Stimulated activated CD4-positive, alpha-beta T cell treated with anti-CD3 and anti-CD28 coated beads, TNF-alpha, amount 100 ng/mL, for 1 hour (primary cell): ENCODE measurements at places on chromosomes 7 and 10.

GRCh38 chr10:126669168-126669567 lies 1.3 kb downstream of the C10orf90 start:
- DNase-seq = no peak

GRCh38 chr10:122286867-122287266 lies 15.8 kb downstream of the BTBD16 start:
- no peak for DNase-seq

GRCh38 chr7:95609277-95609971 lies 13.1 kb upstream of the PDK4 start:
- no peak for DNase-seq

- DNase-seq = no peak
Observed at GRCh38 chr10:129713659-129714265, 246.7 kb downstream of the MGMT start.

- DNase-seq = no peak
Observed at GRCh38 chr7:156819733-156820295, 73.2 kb downstream of the LMBR1 start.

DNA sequence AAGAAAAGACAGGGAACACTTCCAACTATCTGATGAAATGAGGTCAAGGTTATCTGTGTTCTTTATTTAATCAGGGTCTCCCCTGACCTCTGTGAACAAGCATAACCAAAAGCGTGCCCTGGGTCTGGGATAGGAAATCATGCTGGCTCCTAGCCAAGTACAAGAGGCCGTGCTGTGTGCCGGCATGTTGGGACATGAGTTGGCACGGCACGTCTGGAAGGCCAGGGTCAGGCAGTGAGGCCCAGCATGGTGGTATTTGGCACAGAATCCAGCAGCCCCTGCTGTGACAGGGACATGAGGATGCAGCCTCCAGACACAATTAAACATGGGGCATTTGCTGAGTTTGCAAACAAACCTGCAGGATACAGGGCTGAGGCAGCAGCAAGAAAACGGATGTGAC lies 320.4 kb downstream of the PLXNA4 start:
- DNase-seq = no peak

DNA sequence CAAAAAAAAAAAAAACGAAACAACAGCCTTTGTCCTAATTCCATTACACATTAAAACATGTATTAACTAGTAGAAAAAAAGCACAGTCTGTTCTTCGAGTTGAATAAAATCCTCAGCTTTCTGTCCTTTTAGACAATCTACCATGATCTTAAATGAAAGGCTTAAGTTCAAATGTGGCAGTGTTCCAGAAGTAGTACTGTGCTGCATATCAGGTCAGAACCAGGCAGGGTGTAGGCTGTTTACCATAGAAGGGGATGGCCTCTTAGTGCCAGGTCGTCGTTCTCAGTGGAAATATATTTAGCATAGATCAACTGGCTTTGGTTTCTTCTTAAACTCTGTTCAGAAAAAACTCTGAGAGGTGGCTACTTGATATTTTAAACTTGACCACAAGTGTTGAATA lies 612.0 kb downstream of the CNTNAP2 start:
- DNase-seq = no peak

- no peak for DNase-seq
Observed at GRCh38 chr10:3806603-3807002, 21.6 kb upstream of the KLF6 start.

GRCh38 chr7:25537662-25538375 lies 309.5 kb upstream of the NPVF start:
- DNase-seq = no peak

GRCh38 chr10:70343312-70343711 lies 39.1 kb downstream of the LRRC20 start:
- DNase-seq = no peak

GRCh38 chr7:64959072-64959747 lies 31.6 kb downstream of the ZNF117 start:
- DNase-seq = no peak

- no peak for DNase-seq
Observed at GRCh38 chr7:266851-267840, 22.8 kb upstream of the FOXL3 start.

- DNase-seq = no peak
Observed at GRCh38 chr7:138154661-138155060, 78.4 kb downstream of the AKR1D1 start.

- DNase-seq = no peak
Observed at GRCh38 chr10:132310701-132311337, 3.1 kb upstream of the STK32C start.

- DNase-seq = no peak
Observed at GRCh38 chr10:8449909-8450308, 395.4 kb downstream of the GATA3 start.

DNA sequence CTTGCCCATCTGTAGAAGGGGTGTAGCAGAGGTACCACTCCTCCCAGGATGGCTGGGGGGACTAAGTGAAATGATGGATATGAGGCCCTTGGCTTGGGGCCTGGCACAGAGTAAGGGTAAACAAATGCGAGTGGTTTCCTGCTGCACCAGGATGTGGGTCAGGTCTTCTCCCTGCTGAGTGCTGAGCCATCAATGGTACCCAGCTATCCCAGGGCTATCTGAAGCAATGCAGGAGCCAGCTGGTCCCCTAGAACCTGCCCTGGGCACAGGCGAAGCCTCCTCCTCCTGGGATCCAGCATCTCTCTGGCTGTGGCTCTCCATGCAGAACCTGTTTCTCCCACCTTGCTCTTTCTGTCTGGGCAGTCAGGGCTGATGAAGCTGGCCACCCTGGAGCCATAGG lies 20.9 kb upstream of the GOLGA7B start:
- no peak for DNase-seq

DNA sequence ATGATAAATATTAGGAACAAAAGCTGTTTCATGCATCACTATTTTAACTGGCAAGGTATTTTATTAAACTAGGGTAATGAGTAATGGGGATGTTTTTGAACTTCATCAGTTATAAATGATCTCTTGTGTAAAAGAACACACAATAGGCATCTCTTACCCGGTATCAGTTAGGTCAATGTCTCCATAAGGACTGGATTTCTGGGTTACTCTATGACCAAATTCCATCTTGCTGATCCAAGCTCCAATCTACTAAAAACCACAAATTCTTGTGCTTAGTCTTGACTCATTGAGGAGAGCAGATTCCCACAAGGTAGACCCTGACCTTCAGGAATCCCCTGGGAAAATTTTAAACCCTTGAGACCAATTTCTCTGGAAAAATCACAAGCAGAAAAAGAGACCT lies 1167.7 kb downstream of the XPNPEP1 start:
- no peak for DNase-seq

DNA sequence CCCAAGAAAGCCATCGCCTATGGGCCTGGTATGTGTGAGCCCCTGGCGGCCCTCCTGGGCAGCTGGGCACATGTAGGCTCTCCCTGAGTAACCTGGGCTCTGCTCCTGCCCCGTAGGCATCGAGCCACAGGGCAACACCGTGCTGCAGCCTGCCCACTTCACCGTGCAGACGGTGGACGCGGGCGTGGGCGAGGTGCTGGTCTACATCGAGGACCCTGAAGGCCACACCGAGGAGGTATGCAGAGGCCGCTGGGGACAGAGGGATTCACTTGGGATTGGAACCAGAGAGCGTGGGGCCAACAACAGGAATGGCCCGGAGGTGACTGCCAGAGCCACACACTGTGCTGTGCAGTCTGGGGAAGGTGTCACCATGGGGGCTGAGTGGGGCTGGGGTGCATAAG lies 7.3 kb downstream of the FLNC start:
- no peak for DNase-seq

- DNase-seq = no peak
Observed at GRCh38 chr10:124464028-124464965, 2.7 kb downstream of the LHPP start.

DNA sequence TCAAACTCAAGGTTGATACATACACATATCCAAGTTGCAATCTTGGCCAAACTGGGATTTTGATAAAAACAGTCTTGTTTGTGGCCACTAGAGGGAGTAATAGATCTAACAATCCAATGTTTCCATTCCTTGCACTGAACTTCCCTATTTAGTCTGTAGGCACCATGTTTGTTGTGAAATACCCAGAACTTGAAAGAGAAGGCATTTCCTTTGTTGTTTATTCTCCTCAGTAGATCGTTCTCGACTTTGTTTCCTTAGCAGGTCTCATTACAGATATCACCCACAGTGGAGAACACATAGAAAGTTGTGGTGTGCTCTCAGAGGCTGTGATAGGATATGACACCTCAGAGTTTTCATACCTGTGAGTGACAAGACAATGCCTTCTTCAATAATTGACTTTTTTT lies 70.3 kb upstream of the MXI1 start:
- DNase-seq = no peak

DNA sequence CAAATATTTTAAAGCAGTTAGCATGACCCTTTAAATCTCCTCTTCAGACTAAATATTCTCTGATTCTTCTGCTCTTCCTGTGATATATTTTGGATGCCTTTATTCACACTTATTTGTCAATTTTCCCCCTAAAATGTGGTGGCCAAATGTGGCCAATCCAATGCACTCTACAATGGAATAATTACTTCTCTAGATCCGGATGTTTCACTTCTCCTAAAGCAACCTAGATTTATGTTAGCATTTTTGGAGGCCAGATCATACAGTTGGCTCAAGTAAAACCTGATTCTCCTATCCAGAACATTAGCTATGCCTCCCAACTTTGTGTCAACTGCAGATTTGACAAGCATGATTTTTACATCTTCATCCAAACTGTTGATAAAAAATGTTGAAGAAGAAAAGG lies 153.7 kb downstream of the CREB5 start:
- no peak for DNase-seq

DNA sequence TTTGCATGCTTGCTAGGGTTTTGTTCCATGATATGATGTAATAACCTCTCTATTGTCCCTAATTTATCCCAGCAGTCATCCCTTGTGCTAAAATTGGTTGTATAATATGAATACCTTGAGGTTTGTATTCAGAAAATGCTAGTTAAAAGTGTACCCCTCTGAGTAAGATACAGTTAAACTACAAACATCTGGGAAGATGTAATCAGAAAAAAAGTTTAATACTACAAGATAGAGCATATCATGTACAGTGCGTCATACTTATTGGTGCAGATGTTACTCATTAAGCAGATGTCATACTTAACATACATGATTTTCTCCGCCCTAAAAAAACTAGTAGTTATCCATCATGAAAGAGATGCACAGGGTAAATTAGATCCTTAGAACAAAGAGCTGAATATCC lies 336.1 kb upstream of the KCND2 start:
- no peak for DNase-seq

DNA sequence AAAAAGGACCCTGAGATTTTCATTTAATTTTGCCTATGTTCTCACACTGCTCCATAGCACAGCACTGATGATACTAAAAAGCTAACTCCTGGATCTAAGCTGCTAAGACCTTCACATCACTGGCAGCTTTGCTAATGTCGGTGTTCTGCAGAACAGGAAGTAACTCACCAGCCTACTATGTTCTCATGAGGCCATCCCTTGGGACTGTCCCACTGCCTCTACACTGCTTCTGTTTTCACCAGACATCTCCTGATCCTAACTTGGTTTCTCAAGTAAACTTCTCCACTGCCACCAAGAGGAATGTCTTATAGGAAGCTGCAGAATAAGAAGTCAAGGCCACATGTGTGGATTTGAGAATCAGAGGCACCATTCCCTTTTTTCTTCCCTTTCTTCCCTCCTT lies 15.1 kb downstream of the HTR7 start:
- no peak for DNase-seq

DNA sequence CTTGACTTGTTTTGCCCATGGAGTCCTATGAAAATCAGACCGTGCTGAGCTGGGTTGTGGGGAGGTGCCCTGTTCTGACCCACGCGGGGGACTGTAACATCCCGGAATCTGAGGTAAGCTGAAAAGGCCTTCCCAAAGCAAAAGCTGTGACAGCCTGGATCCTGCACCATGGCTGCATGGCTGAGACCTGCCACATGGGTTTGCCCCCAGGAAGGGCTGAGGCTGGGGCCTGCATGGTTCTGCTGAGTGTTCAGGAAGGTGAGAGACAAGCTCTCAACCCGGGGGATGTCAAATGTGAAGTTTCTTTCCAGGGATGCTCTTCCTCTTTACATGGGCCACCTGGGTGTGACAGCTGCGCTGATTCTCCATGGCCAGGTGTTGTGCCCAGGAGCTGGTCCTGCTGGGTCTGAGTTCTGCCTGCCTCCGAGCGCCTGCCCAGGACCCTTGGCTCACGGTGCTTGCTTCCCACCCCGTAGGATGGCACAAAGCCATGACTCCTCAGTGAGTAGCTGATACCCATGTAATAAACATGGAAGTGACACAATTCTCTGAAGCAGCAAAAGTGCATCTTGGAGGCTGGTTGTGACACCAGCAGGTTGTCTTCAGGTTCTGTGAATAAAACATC lies 58.3 kb downstream of the VIPR2 start:
- DNase-seq = no peak

DNA sequence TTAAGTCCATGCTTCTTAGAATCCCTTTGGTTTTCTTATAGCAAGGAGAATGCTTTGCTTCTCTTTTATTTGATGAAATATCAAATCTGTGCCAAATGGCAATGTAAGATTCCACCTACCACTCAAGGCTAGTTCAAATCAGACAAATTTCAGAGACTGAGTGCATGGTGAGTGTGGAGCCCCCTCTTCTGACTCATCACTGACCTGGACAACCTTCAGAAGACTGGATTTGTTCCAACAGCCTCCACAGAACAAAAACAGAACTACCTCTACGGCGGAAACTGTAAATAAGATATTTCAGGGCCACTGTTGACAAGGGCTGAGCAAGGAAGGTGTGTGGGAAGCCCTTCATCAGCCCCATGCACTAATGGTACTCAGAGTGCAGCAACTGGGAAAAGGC lies 21.1 kb downstream of the NCAPG2 start:
- DNase-seq = no peak

GRCh38 chr7:75995996-75996395 lies 1.6 kb upstream of the TMEM120A start:
- no peak for DNase-seq

DNA sequence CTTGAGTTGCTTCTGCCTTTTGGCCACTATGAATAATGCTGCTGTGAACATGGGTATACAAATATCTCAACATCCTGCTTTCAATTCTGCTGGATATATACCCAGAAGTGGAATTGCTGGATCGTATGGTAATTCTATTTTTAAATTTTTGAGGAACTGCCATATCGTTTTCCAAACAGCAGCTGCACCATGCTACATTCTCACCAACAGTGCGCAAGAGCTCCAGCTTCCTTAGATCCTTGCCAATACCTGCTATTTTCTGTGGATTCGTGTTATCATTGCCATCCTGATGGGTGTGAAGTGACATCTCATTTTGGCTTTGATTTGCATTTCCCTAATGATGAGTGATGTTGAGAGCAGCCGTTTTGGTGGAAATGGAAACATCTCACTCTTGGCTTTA lies 26.7 kb downstream of the FRMD4A start:
- no peak for DNase-seq

DNA sequence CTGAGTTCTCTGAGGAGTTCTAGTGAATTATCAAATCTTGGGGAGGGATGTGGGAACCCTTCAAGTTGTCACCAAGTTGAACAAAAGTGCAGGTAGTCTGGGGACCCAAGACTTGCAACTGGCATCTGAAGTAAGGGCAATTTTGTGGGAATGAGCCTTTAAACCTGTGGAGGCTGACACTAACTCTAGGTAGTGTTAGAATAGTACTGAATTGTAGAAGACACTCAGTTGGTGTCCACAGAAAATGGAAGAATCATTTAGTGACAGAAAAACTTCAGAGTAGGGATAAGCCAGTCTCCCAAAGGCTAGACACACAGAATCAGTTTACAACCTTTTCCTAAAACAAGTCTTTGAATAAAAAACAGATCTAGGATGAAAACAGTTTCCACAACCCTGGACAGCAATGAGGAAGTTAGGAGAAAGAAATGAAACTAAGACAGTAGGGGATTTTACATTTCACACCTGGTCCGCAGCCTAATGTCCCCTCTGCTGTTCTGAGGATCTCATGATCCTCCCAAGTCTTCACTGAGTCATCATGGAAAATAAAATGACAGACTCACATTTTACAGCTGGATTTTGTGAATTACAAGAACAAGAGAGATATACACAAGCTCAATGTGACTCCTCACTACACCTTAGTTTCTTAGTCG lies 23.0 kb upstream of the ING3 start:
- no peak for DNase-seq
